ENCODE measurements at places on chromosomes 1 and 21. TPM values are rescaled to one million over a fixed set of nuclear protein-coding genes. Genes with fewer than 3 reads are reported as not detected.

DNA sequence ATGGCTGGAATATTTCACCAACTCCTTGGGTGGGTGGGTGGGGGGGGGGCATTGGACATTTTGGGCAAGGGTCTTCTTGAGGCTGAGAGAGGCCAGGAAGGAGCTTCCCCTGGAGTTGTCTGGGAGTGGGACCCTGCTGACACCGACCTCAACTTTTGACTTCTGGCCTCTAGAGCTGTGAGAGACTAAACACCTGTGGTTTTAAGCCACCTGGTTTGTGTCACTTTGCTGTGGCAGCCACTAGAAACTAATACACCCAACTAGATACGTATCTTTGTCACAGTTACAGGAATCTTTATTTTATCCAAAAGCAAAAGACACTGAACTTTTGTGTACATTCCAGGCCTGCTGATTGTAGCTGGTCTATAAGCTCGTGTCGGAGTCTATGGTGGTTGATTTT lies 9.9 kb upstream of the RIPK4 start:
- DNase-seq, result no peak
- H3K27ac ChIP-seq, result no peak overlapping the region
- peaks cover 15% of the 10 kb centered on the region for H3K4me1 ChIP-seq
- H3K36me3 ChIP-seq, result no peaks in the 10 kb centered on the region
- no peak overlapping the region for H3K4me3 ChIP-seq

- H3K27me3 ChIP-seq, result no peaks in the 10 kb centered on the region
- H3K36me3 ChIP-seq, result no peaks in the 10 kb centered on the region
- H3K4me3 ChIP-seq, result no peak overlapping the region
- peak overlapping the region; percentile 15 for H3K27ac ChIP-seq
These were observed 109.5 kb upstream of the ZNF648 start for GRCh38 chr1:182170891-182171461.

DNA sequence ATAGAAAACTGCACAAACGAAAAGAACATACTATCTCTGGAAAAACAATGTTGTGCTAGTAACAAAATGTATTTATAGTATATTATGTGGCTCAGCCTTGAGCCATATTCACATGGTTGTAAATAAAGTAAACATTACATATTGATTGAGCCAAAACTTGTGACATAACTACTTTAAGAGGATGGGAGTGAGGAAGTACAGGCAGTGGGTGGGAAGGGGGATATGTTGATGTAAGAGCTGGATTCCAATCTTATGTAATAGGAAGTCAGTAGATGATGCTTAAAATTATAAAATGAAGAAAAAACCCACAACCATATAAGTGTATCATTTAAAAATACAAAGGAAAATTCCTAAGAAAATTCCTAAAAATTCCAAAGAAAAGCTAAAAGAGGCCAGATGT lies 42.7 kb downstream of the RHOU start:
- no peaks in the 10 kb centered on the region for H3K36me3 ChIP-seq
- no peak overlapping the region for H3K27ac ChIP-seq
- no peak for DNase-seq
- peaks cover 5% of the 10 kb centered on the region for H3K4me1 ChIP-seq

- H3K4me1 ChIP-seq, result no peaks in the 10 kb centered on the region
- DNase-seq, result no peak
- no peak overlapping the region for H3K27ac ChIP-seq
- no peak overlapping the region for H3K4me3 ChIP-seq
These were observed 525.6 kb upstream of the CAMK1G start for GRCh38 chr1:209057901-209058300.

Gene KLHDC7A
- total RNA-seq, result 0.68 TPM

All from transverse colon (tissue), 4 donors.